Right cardiac atrium (tissue), 5 donors: ENCODE measurements at places on chromosomes 3 and 15. TPM values are rescaled to one million over a fixed set of nuclear protein-coding genes. Genes with fewer than 3 reads are reported as not detected.

DNA sequence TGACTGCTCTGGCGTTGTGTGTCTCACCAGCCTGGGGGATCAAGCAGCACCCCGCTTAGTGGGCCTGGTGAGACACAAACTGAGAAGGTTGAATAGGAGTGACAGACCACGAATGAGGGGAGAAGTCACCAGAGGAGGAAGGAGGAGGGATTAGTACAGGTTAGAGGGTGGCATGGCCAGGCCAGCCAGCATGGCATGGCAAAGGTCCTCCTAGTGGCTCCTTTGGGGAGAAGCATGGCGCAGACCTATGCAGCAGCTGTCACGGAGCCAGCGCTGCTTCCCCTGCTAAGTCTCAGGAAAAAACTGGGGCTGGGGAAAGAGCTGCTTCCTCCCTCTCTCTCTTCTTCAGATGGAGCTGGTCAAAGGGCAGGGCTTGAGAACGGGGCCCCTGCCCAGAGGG is 48.6 kb downstream of the ZDHHC3 start:
- DNase-seq = no peak

- peak; percentile 74 for DNase-seq
These were observed 581 bp downstream of the IP6K1 start for GRCh38 chr3:49785565-49786356.

DNA sequence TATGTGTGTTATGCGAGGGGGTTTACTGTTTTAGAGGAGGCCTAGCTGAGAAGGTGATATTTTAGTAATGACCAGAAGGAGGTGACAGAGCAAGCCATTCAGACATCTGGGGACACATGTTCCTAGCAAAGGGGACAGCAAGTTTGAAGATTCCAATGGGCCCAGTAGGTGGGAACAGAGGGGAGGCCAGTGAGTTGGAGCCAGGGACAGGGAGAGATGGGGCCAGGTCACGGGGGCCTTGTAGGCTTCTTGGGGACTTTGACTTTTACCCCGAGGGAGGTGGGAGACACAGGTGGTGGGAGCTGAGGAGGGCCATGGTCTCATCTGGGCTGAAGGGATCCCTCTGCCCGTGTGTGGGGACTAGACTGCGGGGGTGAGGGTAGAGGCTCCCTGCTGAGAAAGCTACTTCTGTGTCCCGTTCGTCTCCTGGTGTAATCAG is 72.5 kb downstream of the MGLL start:
- DNase-seq = no peak

DNA sequence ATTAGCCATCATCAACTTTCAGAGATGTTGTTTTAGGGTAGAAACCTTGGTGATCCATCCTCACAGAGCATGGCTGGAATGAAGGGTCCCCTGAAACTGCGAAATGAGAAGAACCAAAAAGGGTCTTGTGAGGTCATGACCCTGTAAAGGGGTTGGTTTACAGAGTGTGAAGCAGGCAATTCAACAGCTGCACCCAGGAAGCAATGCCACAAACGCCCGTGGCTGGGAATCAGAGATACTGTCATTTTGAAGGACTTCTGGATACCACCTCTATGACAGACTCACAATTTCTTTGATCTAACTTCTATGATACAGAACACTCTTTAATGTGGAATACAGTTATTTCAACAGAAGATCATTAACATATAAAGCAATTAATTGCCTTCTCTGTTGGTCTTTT is 79.1 kb downstream of the GREM1 start:
- DNase-seq = no peak

DNA sequence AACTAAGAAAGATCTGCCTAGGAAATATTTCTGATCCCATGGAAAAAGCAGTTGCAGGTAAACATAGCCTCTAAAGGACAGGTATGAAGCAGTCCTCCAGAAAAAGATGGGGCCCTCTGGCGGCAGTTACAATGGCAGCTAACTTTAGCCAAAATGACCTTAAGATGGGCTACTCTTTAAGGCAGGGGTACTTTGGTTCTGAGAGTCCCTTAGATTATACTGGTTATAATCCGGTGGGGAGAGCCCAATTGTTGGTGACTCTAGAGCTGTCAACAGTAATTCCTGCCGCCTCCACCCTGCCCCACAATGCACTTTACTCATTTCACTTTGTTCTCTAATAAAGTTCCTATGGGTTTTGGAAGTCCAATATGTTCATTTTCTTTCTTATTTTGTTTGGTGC is 412.8 kb upstream of the WNT5A start:
- DNase-seq = no peak

DNA sequence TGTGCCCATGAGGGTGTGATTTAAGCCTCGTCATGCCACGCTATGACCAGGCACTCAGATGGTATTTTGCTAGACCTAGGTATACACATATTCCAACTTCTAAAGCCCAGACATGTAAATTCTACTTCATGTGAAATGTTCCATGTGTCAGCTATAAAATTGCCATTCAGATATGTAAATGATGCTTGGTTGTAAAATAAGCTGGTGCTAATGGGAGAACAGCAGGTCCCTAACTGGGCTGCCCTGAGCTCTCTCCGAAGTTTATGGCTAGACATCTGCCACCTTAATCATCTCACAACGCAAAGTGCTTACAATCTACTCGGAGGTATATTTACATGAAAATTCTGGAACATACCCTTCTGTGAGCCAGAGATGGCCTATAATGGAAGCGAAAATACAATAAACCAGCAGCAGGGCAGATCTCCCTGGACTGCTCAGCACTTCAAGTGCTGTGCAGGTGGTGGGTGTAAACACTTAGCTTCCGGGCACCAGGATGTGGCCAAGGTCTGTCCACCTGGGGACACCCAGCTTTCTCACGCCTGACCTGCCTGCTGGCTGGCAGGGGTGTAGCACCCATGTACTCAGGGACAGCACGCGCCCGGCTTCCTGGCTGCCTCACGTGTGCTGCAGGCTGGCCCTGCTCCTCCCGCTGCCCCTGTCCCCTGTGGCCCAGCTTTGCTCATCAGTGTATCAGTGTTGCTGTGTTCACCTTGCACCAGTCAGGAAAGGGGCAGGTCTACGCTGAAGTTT is 82.0 kb downstream of the CHDH start:
- DNase-seq = no peak

- DNase-seq = no peak
These were observed 22.8 kb downstream of the PLS1 start for GRCh38 chr3:142618917-142619461.

GRCh38 chr15:73341886-73342600 is 26.7 kb downstream of the HCN4 start:
- peak; percentile 85 for DNase-seq

DNA sequence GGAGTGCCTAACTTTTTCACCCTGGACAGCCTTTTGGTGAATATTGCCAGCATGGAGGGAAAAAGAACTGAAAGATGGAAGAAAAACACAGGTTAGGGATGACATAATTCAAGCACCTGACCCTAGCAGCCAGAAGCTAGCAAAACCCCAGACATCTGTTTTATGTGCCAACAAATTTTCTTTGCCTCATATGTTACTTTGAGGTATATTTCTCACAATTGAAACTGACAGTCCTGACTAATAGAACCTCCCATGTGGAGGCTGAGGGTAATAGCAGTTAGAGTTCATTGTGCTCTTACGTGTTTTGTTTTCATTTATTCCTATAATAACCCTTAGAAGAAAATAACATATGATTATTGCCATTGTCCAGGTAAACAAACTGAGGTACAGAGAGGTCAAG is 71.5 kb upstream of the SLC25A26 start:
- no peak for DNase-seq

DNA sequence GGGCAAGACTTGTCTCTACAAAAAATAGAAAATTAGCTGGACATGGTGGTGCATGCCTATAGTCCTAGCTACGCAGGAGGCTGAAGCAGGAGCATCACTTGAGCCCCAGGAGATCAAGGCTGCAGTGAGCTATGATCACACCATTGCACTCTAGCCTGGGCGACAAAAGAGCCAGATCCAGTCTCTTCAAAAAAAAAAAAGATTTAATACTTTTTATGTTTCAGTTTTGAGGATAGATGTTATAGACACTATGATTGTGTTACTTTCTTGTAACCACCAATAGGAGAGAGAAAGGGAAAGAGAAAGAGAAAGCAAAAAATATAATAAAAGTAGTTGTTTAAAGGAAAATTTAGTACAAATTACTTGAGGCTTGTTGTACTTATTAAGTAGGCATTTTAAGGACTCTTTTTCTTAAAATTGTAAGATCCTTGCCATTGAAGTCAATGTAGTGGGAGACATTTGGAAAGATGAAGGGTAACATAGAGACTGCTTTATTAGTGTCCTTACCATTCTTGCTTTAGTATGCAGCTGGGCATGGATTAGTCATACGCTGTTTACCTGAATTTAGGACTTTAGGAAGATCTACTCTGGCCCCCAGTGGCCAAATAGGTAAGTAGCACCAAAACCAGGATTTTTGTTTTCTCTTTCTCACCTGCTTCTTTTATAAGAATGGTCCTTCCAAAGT is 35.1 kb upstream of the ZDHHC23 start:
- no peak for DNase-seq

GRCh38 chr15:99928429-99928981 is 195.3 kb upstream of the LYSMD4 start:
- DNase-seq = peak; percentile 95

DNA sequence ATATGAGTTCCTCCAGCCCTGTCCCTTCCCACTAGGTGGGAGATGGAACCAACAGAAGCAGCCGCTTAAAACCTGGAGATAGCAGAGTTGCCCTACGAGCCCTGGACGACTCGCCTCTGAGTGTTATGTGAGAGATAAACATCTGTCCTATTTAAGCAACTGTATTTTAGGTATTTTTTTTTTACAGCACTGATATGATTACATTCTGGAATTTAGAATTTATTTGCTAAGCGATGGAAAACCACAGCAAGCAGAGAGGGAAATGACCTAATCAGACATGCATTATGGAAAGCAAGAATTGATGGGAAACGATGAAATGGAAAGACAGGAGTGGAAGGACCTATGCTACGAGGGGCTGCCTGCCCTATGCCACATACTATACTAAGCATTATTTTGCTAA is 379.0 kb upstream of the IL12A start:
- no peak for DNase-seq

Gene SNURF
- total RNA-seq = 36.3 TPM

Gene FANCD2OS
- not detected for total RNA-seq

Gene ACAA1
- total RNA-seq = 80.8 TPM

Gene HCN4
- total RNA-seq = 46.2 TPM
